SK-N-MC (cell line): ENCODE measurements at places on chromosomes 7 and 10.

DNA sequence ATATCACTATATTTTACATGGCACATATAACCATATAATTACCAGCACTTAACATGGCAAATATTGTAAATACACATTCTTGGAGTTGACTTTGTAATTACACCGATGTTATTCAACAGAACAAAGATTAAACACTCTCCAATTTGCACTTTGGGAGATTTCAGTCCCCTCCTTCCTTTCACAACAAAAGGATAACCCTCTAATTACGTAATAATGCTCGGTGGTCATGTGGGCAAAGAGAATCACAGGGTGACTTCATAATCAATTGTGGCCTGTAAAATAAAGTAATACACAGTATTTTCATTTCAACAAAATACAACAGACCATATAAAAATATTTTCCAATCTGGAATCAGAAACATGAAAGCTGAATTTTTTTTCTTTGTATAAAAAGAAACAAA, 73.2 kb downstream of the RHOBTB1 start:
- DNase-seq: no peak

DNA sequence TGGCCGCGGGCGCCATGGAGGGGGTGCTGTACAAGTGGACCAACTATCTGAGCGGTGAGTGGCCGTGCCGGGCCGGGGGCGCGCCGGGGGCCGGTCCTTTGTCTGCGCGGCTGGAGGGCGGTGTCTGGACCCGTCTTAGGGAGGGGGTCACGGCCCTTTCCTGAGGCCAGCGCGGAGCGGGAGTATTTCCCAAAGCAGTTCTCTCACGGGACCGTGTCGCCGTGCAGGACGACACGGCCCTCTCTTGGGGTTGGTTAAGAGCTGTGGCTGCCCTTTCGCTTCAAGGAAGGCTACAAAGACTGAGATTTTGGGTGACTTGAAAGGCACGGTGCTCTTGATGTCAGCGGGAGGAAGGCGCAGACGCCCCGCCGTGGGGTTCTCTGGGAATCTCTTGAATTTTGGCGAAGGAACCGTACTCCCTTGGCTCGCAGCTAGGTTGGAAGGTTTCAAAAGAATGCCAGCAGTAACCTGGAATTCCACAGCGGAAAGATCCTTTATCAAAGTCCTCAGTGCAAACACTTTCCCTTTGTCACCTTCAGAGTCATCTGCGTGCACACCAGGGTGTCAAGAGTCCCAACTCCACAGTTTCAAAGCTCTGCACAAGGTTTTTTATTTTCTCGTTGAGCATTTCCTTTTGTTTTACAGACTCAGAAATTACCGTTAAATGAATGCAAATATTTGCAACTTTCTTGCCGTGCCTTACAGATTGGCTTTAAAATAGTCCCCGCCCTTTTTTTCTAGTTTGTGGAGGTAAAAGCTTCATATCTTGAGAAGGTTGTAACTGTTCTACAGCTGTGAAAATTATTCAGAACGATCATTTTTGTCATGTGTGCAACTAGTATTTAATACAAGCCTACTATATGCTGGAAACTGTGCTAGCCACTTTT, 780 bp downstream of the PLEKHA8 start:
- DNase-seq: no peak

DNA sequence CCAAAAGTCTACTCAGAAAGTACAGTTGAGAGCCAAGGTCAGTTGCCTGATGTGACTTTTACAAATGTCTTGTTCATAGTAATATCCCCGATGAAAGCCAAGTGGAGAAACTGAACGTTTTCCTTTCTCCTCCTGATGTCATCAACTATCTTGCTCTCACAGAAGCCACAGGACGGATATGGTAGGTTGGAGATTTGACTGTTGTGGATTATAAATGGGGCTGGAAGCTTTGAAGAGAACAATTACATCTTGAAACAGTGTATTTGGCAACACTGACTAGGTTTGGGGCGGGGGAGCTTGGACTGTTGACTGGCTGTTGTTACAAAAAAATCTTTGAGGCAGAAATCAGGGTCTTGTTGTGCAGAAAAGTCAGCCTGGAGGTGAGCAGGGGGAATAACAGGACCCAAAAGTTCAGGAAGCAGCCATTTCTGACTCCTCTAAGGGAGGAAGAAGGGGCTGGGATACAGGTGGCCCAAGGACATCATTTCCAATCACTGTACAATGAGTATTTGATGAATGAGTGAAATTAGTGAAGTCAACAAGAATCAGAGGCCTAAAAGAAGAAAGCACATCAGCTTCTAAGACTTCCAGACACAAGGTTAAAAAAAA, 24.3 kb downstream of the PLEKHS1 start:
- no peak for DNase-seq

DNA sequence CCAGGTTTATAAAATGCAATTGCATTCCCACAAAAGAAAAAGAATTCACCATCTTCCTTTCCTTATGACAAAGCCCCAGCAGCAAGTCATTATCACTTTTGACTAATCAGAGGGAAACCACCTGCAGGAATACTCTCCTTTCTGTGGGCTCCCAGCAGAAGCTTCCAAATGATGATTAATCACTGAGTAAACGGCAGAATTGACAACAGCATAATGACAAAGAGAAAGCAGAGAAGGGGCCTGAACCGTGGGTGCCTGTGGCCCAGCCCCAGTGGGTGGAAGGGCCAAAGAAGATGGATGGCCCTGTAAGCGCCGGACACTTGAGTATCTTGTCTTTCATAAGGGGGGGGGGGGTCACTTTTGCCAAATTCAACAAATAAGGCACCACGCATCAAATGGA, 152.4 kb upstream of the NRBF2 start:
- no peak for DNase-seq

DNA sequence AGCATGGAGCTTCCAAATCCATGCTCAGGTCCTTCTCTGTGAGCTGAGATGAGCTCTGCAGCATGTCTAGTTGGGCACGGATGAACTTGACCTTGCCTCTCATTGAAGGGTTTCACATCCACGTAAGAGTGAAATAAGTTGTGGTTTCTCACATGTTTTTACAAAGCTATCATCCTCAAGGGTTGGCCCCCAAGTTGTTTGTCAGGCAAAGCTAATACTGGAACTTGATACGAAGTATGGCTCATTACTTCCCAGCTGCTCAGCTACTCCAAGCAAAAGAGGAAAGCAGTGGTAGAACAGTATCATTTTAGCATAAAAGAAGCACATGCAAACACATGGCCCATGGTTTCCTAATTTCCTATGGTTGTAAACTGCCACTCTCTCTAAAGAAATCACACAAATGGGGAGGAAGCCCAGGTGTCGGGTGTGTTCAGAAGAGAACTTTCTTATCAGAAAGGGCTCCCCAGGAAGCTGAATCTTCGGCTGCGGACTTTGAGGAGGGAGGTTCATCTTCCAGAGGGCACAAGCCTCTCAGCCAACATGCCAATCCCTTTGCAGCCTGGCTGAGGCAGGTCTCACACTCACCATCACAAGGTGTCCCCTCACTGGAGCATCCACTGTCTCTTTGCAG, 45.3 kb downstream of the PDLIM1 start:
- DNase-seq: no peak

DNA sequence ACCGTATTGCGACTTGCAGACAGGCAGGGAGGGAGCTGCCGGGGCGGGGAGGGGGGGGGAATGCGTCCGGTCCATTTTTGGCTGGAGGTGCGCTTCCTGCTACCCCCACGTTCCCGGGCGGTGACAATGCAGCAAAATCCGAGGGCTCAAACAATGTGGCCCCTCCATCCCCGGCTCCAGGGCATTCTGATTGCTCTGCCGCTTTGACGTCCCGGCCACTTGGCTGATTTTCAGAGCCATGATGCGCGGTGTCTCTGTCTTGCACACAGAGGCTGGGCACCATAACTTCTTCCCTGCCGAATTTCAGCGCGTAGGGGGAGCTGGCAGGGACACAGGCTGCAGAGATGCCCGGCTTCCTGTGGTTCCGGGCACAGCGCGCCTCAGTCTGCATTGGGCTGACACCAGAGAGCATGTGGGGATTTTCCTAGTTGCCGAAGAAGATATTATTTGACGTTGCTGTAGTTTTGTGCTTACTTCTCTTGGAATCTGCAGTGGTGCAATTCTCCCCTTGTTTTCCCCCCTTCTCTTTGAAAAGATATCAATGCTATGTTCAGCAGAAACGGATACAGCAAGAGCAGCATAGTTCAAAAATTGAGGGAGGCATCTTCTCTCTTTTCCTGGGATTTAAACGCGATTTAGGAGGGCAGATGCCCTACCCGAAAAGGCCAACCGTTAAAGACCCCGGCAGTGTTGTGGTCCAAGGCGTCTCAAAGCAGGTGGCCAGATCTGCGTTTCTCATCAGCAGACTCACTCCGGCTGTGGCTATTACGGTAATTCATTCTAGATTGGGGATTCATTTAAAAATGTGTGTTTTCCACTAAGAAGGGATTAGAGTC, 1.4 kb downstream of the HECW1 start:
- DNase-seq: no peak

GRCh38 chr10:13672548-13672947, 85.8 kb downstream of the PRPF18 start:
- DNase-seq: no peak

DNA sequence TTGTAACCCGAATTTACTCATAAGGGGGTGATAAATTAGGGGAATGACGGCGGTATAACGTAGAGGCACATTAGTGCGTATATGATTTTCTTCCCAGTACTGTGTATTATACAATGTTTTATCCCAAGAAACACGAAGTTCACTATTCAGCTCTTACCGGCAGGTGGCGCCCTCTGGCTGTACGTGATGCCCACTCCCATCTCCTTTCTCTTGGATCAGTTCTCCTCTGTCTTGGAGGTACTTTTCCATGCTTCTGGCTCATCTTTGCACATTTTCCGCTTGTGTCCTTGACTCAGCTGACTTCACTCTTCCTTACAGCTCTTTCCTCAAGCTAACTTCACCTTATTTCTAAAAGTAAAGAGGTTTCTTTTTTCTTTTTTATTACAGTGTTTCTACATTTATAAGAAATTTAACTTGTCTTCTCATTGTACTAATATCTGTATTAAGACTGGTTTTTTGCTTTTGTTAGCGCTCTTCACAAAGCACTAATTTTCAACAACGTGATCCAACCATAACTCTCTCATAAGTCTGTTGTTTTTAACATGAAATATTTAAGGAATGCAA, 21.3 kb downstream of the TMEM176B start:
- peak; percentile 53 for DNase-seq

- no peak for DNase-seq
Observed at GRCh38 chr10:85147346-85148250, 819.2 kb downstream of the CCSER2 start.

GRCh38 chr7:37531225-37531624, 82.6 kb upstream of the ELMO1 start:
- DNase-seq: no peak

DNA sequence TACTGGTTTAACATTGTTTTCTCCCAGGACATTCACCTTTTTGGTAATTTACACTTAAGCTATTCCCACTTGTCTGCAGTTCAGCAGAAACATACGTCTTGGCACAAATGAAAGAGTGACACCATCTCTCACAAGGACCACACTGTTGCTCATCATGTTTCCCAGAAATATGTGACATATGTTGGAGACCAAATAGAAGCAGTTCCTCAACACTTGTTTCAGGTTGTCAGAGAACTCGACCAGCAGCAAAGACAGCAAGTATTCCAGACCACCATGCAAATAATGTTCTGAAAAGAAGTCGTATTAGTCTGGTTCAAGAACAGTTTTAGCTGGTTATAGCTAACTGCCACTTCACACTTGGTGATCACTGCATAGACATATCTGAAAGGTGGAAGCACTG, 81.3 kb upstream of the KLF6 start:
- no peak for DNase-seq

GRCh38 chr7:157440346-157441022, 103.7 kb downstream of the DNAJB6 start:
- DNase-seq: no peak

DNA sequence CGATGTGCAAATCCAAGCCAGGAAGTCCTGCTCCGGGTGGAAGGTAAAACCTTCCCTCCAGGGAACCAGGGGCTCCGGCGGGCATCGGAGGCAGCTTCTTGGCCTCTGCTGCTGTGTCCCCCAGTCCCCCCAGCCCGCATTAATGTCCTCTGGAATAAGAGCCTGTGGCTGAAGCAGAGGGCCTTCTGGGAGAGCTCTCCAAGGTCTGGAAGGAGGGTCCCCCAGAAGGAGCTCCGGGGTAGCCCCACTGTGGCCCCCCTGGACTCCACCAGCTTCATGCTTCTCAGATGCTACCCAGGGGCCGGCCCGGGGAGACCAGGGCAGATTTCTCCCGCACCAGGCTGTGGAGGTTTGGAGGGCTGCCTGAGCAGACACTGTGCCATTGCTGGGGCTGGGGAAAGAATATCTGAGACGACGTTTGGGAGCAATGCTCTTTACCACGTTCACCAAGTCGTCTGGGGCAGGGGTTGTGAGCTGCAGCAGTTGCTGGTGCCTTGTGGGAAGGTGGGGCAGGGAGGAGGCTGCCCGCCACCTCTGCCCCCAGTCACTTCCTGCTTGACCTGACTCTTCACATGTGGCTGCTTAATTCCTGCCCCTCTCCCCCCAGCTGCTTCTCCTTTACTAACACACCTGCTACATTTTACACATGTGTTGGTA, 8.3 kb downstream of the ZNF853 start:
- DNase-seq: no peak
